Vein endothelial cell (primary cell): ENCODE measurements at places on chromosomes 4 and X. TPM values are rescaled to one million over a fixed set of nuclear protein-coding genes. Genes with fewer than 3 reads are reported as not detected.

The BDH2 gene
- total RNA-seq, result 24.5 and 26.9 TPM in 2 replicates

The SSX4B gene
- total RNA-seq, result not detected in 2 replicates

The TLL1 gene
- 13.4 and 15.7 TPM in 2 replicates for total RNA-seq

The PAGE2 gene
- total RNA-seq, result not detected in 2 replicates

The RNF150 gene
- under 0.01 and 0.19 TPM in 2 replicates for total RNA-seq

The GAGE12F gene
- total RNA-seq, result not detected in 2 replicates

The KDR gene
- 286 and 524 TPM in 2 replicates for total RNA-seq

The MAP7D2 gene
- 0.33 and 0.38 TPM in 2 replicates for total RNA-seq

The SYAP1 gene
- total RNA-seq, result 19.9 and 22.7 TPM in 2 replicates

The SPANXN3 gene
- total RNA-seq, result not detected in 2 replicates

The FOXR2 gene
- not detected in 2 replicates for total RNA-seq

The TNMD gene
- not detected in 2 replicates for total RNA-seq

The SLC26A1 gene
- under 0.01 and 0.19 TPM in 2 replicates for total RNA-seq

The STATH gene
- total RNA-seq, result not detected in 2 replicates

The ARHGAP36 gene
- 0.10 TPM in 1 of 2 replicates, not detected in the other for total RNA-seq

The SLC35A2 gene
- 20.5 and 22.9 TPM in 2 replicates for total RNA-seq

The SYN1 gene
- not detected in 2 replicates for total RNA-seq

The FRMPD3 gene
- not detected in 2 replicates for total RNA-seq

The PARM1 gene
- 0.19 and 0.33 TPM in 2 replicates for total RNA-seq

The CMC4 gene
- total RNA-seq, result 10.5 and 10.6 TPM in 2 replicates

The MAGEA11 gene
- total RNA-seq, result not detected in 2 replicates

The FGF5 gene
- under 0.01 and 0.29 TPM in 2 replicates for total RNA-seq

The FATE1 gene
- total RNA-seq, result not detected in 2 replicates

The SPANXA1 gene
- total RNA-seq, result not detected in 2 replicates

The BTC gene
- under 0.01 and 0.10 TPM in 2 replicates for total RNA-seq

The PNMA5 gene
- not detected in 2 replicates for total RNA-seq

The SSX3 gene
- not detected in 2 replicates for total RNA-seq

The FRMPD4 gene
- total RNA-seq, result under 0.01 TPM in 1 of 2 replicates, not detected in the other

The TLR6 gene
- 2.3 and 4.8 TPM in 2 replicates for total RNA-seq

The PAGE5 gene
- total RNA-seq, result not detected in 2 replicates

The TMEM271 gene
- total RNA-seq, result not detected in 2 replicates

The PNMA6F gene
- not detected in 2 replicates for total RNA-seq

The ANXA10 gene
- total RNA-seq, result not detected in 2 replicates

The TSPAN7 gene
- total RNA-seq, result 4.2 and 9.6 TPM in 2 replicates

The ZNF732 gene
- total RNA-seq, result 0.65 and 1.7 TPM in 2 replicates

The GSX2 gene
- total RNA-seq, result not detected in 2 replicates

The F9 gene
- total RNA-seq, result not detected in 2 replicates

The CT45A10 gene
- not detected in 2 replicates for total RNA-seq

The DUX4 gene
- not detected in 2 replicates for total RNA-seq

The PGAM4 gene
- total RNA-seq, result not detected in 2 replicates
